MCF 10A (cell line): ENCODE measurements at places on chromosomes 4 and X.

GRCh38 chr4:158817562-158818296, 48.9 kb downstream of the FNIP2 start:
- no peak for DNase-seq

DNA sequence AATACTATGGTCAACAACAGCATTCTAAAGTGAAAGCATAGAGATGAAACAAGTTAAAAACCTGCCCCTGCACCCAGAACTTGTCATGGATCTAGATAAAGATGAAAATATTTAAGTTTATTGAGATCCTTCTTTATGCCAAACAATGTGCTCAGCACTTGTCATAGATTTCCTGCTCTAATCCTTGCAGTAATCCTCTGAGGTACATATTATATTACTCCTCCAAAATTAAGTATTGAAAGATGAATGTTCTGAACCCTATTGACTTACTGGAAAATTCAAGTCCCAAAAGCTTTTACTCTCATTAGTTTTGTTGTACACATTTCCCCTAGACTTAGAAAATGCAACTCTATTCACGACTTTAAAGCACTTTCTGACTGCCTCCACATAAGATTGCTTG, 35.6 kb downstream of the CAMK2D start:
- no peak for DNase-seq

DNA sequence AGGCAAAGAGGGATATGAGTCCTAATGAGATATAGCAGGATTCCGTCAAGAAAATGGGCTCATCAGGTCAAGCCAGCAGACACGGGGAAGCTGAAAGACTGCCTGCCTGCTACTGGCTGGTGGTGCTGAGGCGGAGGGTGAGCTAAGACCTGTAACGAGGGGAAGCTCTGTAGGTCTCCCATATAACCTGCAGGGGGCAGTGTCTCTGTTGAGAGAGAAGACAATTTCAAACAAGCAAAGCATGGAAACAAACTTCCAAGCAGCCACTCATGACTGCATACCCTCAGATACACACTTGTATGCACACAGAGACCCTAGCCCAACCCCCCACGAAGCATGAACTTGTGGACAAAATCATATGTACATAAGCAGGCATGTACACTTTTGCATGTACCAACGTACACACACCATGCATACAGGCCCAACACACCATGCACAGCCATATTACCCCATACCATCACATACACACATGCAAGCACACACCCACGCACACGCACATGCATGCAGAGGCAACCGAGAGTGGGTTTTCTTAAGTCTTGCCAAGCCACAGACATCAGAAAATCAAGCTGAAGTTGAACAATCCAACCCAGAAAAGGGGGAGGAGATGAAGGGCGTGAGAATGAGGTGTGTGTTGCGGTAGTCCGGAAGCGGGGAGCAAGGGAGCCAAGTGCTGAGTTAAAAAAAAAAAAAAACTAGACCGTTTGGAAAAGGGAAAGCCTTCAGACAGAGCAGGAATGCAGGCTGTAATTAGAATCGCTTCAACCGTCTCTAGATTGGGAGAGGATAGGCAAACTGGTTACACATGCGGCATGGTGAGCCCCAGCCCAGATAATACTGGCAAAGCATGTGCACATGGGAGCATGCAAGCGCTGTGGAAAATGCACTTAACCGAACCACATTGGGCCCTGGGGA, 71.0 kb downstream of the PJA1 start:
- DNase-seq, result peak; percentile 70

- peak; percentile 92 for DNase-seq
Observed at GRCh38 chrX:151825925-151826485, 86.7 kb upstream of the MAGEA4 start.

GRCh38 chrX:20418379-20419150, 151.9 kb upstream of the RPS6KA3 start:
- no peak for DNase-seq

DNA sequence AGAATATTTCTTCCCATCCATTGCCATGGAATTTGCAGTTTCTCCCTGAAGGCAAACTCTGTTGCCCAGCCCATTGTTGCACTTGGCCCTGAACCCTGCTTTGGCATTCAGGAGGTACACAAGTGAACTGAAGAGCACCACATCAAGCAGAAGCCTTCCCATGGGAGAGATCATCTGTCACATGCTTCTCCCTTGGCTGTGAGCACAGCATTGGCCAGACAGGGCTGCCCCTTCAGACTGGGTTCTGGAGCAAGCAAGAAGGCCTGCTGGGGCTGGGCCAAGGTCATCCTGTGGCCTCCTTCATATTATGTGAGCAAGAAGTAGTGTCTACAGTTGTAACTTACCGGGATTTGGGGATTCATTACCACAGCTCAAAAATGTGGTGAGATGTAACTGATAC, 22.7 kb downstream of the SCML1 start:
- DNase-seq, result no peak

DNA sequence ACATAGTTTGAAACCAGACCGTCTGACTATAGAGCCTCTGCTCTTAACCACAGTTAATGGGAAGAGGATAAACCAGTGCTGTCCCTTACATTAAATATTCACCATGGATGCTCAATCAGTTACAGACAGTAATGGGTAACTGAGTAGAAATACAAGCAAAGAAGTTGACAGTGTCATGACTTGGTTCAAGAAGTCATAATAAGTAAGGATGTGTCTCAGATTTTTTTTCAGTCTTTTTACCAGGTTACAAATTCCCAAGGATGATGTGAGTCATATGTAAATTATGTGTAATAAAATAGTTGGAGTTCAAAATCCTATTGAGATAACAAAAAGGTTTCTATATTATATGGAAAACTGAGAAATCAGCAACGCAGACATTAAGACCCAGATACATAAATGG, 31.1 kb downstream of the ZCCHC4 start:
- DNase-seq, result no peak

DNA sequence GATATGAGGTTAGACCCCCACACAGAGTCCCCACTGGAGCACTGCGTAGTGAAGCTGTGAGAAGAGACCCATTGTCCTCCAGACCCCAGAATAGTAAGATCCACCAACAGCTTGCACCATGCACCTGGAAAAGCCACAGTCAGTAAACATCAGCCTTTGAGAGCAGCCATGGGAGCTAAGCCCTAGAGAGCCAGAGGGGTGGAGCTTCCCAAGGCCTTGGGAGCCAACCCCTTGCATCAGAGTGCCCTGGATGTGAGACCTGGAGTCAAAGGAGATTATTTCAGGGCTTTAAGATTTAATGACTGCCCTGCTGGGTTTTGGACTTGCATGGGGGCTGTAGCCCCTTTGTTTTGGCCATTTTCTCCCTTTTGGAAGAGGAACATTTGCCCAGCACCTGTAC, 35.7 kb downstream of the HSD17B13 start:
- no peak for DNase-seq

DNA sequence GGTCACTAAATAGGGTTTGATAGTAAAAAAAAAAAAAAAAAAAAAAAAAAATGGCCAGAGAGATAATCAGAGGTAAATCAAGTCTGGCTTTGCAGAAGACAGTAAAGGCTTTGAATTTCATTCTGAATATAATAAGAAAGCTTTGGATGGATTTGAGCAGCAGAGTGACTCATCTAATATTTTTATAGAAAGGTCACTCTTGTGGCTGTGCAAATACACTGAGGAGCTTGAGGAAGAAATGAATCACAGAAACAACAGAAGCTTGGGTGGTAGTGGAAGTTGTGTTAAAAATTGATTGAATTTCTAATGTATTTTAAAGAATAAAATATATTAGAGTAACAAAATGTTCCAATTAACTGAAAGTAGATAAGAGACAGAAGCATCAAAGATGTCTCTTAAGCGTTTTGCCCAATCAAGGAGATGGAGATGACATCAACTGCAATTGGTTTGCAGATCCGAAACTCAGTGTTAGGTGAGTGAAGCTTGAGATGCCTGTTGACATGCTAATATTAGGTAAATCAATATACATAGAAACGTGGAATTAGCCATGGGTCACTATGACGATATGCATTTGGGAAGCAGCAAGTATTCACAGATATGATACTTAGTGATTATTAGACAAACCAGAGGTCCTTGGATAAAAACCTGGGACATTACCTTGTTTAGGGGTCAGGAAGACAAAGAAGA, 280.5 kb downstream of the GPM6A start:
- DNase-seq, result peak; percentile 38

- peak; percentile 42 for DNase-seq
Observed at GRCh38 chr4:67250131-67250896, 295.0 kb downstream of the CENPC start.

GRCh38 chr4:186132577-186133242, 28.2 kb downstream of the FAM149A start:
- DNase-seq, result peak; percentile 52

DNA sequence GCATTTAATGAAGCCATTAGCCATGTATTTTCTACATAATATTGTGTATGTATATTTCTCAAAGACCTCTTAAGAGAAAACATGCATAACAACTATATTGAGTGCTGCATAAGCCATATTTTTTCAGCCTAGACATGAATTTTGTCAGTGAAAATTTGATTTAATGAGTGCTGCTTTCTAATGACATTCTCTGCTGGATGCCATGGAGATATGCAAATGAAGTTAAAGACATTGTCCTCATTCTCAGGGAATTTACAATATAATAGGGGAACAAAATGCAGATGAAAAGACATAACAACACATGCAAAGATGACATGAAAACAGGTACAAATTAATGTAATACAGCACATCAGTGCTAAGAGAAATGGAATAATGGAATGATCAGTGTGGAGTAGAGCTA, 118.7 kb downstream of the ATOH1 start:
- no peak for DNase-seq

- no peak for DNase-seq
Observed at GRCh38 chrX:13733506-13733905, 914 bp downstream of the TRAPPC2 start.

GRCh38 chrX:28752330-28752729, 165.1 kb downstream of the IL1RAPL1 start:
- no peak for DNase-seq

DNA sequence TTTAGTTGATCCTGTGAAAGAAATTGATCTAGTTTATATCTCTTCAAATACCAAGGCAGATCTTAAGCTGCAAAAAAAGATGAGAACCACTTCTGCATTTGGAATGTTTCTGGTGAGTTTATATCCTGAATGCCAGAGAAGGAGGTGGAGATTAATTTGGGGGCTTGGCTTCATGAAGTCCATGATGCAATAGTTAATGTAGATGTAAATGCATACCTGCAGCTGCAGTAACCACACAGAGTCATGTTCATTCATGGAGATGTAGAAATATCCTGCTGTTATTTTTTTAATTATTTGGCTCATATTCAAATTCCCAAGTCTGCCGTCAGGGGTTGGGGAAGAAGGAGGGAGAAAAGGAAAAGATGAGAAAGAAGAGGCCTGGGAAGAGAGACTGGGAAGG, at the start of gene SULT1E1:
Gene SULT1E1, minus strand, starts transcription at position 94 of the 400 bp plus-strand sequence. CDS start 2,501 bp downstream, outside the sequence.
- DNase-seq, result peak; percentile 89

GRCh38 chr4:138959097-138959815, 56.3 kb upstream of the NOCT start:
- no peak for DNase-seq

DNA sequence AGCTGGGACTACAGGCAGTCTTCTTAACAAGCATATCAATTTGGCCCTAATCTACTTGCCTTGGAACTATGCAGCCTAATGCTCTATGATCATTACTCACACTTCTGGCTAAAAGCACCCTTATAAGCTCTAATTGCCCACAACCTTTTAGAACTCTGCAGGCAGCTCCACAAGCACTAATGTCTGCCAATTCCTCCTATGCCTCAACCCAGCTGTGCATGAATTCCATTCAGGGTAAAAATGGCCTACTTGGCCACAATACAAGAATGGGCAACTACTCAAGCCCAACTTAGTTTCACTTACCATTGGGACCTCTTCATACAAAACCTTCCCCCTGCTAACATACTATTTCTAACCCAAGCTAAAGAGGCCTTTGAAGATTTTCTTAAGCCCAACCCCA, 51.7 kb downstream of the ZNF718 start:
- no peak for DNase-seq

- no peak for DNase-seq
Observed at GRCh38 chrX:18935893-18936292, 48.0 kb downstream of the PHKA2 start.

DNA sequence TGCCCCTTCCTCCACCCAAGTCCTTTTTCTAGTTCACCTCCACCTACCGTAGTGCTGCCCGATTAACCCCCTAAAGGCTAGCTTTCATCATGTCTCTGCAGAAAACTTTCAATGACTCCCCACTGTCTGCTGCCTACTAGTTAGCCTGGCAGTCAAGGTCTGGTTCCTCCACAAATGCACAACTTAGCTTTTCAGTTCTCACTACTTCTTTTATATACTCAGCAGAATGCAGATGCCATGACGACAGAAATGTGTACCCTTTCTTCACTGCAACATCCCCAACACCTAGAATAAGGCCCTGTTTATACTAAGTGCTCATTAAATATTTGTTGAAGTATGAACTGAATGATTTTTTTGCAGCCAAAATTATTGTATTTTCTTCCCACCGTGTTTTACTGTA, 30.9 kb upstream of the RASGEF1B start:
- no peak for DNase-seq

DNA sequence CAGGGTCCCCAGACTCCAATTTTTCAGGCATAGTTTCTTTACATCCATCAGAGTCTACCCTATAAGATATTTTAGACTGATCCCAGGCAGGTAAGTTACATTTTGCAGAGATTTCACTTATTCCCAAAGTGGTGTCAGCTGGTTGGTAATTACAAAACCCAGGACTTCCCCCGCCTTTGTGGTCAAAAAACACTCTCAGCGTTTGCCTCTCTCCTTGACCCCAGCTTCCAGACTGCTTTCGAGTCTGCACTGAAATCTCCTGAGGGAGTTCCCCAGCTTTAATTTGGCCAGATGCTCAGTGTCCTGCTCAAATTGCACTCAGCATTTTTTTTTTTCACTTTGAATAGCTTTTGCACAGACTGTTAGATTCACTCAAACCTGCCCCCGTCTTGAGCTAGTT, 11.2 kb upstream of the AMOT start:
- DNase-seq, result peak; percentile 67

DNA sequence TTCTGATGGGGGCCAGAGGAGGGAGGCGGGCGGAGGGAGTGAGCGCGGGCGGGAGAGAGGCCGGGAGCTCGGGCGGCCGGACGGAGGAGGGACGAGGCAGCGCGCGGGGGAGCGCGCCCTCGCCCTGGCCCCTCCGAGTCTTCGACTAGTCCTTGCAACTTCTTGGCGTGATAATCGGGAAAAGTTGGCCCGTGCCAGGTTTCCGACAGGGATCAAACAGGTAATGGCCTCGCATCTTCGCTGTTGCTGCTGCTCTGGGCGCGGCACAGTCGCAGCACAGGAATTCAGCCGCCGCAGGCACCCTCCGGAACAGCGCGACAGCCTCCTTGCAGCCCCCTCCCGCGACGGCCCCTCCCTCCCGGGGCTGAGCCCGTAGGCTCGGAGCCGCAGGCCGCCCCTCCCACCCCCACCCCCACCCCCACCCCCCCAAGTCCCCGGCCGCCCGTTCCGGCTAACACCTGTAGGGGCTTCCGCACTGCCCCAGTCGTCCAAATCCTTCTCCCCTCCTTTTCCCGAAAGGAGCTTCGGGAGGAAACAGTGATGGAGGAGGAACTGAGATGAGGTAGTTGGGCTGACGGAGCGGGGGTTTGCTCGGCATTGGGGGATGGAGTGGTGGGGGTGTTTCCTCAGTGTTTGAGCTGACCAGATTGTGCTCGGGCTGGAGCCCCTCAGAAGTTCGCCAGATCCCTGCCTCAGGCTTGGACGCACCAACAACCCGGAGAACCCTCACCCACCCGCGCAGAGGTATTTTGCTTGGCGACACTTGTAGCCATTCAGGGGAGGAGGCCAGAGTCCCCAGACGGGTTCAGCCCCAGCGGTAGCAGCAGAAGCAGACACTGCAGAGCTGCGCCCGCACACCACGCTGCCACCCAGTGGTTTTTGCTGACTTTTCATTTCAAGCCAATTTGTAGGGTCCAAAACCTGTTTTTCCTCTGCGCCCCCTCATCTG, at the start of gene FGF13:
Gene FGF13, minus strand, starts transcription at position 319 of the 949 bp plus-strand sequence. CDS start 714 bp downstream, outside the sequence.
- peak; percentile 31 for DNase-seq

- no peak for DNase-seq
Observed at GRCh38 chr4:140038031-140038533, 115.9 kb downstream of the MAML3 start.
